ENCODE measurements at places on chromosomes 7 and 10. TPM values are rescaled to one million over a fixed set of nuclear protein-coding genes. Genes with fewer than 3 reads are reported as not detected.
A peak's percentile ranks its signal among the peaks of the same experiment; 100 is the strongest.

RBP3 gene
- total RNA-seq = not detected

OR2A42 gene
- 0.18 TPM for total RNA-seq

C7orf57 gene
- 1.4 TPM for total RNA-seq

BPGM gene
- total RNA-seq = 9.0 TPM

PLAU gene
- total RNA-seq = 0.98 TPM

NPFFR1 gene
- 0.18 TPM for total RNA-seq

NEUROD6 gene
- not detected for total RNA-seq

ELN gene
- 34.9 TPM for total RNA-seq

NXPH1 gene
- total RNA-seq = not detected

HMX2 gene
- not detected for total RNA-seq

CLDN4 gene
- 8.8 TPM for total RNA-seq

ZSCAN25 gene
- 19.4 TPM for total RNA-seq

MYH16 gene
- not detected for total RNA-seq

GRCh38 chr10:75929630-75930161 is 498.3 kb downstream of the LRMDA start:
- no peak for DNase-seq

- no peak for DNase-seq
Measured at GRCh38 chr10:110405380-110405779, 92.3 kb upstream of the DUSP5 start.

- DNase-seq = no peak
Measured at GRCh38 chr10:66804962-66805361, 120.9 kb upstream of the LRRTM3 start.

DNA sequence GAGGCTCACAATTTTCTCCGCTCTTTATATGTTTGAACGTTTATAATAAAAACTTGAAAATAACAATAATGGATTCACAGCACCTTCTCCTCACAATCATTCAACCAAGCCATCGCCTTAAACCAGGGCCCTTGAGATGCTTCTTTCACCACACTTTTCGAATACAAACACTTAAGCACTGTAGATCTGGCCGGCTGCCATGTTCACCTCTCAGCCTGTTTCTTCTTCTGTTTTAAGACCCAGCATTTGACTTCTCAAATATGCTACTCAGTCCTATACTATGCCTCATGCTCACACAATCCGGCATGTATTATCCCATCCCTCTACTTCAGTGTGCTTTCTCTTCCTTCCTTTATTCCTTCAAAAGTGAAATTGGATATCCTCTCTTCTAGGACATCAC is 280.6 kb downstream of the TFEC start:
- no peak for DNase-seq

- DNase-seq = no peak
Measured at GRCh38 chr7:133534816-133535215, 281.9 kb downstream of the EXOC4 start.

GRCh38 chr7:29105752-29106668 is 40.3 kb downstream of the CPVL start:
- DNase-seq = no peak

DNA sequence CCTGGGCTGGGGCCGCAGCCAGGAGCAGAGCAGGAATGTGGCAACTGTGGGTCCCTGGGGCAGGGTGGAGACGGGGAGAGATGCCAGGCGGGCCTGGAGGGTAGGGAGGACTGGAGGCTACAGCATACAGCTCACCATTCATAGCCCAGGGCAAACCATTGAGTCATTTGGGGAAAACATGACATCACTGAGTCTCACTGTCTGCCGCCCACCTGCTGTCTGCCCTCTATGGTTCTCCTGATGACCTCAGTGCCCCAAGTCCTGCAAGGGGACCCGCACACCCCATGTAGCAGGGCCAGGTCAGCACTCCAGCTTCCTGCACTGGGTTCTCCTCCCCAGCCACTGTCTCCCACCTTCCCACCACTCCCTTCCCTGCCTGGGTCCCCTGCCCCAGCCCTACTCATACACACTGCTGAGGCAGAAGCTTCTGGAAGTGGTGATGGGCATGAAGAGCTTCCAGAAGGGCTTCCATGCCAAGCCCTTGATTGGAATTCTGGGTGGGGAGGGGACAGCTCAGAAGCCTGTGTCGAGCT is 10.4 kb downstream of the CHST3 start:
- DNase-seq = peak; percentile 38

DNA sequence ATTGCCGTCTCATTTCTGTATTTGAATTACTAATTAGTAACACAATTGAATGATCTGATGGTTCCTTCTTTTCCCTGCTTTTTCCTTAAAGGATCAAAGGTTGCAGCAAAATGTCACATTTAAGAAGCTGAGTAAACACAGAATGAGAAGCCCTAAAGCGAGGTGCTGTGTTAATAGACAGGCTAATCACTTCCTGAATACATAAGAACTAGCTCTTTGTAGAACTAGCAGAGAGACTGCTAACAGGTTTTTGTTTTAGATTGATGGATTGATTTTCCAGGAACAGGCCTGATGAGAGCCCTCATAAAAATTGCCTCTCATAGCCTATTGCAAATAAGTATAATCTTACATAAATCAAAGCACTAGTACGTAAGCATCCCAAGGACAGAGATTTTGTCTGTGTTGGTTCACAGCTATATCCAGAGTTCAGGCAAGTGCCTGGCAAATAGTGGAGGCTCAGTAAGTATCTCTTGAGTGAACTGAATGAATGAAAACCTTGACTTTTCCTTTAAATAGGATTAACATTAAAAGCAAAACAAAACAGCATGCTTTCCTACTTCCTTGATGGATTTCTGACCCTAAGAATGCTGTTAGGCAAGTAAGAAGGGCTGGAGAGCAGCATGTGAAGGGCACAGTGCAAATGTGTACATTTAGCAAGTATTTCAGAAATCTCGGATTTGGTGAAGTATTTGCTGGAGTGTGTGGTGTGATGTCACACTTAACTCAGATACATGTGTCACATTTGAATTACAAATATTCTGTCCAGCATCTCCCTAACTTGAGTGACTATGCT is 3.3 kb downstream of the TMEM229A start:
- no peak for DNase-seq

DNA sequence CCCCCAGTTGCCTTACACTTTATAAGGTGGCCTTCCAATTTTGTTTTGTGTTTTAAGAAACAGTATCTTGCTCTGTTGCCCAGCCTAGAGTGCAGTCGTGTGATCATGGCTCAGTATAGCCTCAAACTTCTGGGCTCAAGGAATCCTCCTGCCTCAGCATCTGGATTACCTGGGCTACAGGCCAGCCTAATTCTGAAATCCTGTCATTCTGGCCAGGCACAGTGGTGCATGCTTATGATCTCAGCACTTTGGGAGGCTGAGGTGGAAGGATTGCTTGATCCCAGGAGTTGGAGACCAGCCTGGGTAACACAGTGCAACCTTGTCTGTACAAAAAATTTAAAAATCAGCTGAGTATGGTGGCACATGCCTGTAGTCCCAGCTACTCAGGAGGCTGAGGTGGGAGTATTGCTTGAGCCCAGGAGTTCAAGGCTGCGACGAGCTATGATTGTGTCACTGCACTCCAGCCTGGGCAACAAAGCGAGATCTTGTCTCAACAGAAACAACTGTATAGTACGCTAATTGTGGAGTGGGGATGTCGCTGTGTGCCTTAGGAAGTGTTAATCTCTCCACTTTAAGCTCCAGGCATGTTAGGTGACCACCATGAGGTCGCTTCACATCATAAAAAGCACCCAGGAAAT is 24.7 kb upstream of the RBM33 start:
- DNase-seq = no peak

DNA sequence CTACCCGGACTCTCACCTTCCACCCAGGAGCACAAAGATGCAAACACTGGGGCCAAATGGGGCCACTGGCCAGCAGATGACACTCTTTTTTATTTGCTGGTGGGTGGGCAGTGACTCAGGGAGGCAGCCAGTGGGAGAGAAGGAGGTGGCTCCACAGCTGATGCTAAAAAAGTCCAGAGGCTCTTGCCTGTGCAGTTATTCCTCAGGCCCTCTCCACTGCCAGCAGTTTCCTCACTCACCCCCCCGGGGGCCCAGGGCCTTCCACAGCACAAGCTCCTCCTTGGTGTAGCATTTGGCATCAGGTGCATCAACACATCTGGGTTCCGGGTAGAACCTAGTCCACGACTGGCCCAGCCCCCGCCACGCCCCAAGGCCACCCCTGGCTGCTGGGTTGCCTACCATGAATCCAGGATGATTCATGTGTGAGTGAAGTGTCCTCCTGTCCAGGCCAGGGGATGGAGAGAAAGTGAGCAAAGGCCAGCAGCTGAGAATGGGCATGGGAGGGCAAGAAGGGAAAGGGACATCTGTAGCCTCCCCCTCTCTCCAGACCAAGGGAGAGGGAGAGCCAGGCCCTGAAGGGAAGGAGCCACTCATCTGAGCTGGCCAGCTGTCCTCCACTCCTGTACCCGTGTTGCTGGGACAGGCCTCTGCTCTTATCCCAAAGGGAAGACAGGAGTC is 1.7 kb upstream of the KCNH2 start:
- DNase-seq = no peak

- DNase-seq = no peak
Measured at GRCh38 chr7:4523873-4524272, 158.2 kb upstream of the FOXK1 start.

GRCh38 chr10:98370831-98371820 is 43.9 kb downstream of the PYROXD2 start:
- no peak for DNase-seq

DNA sequence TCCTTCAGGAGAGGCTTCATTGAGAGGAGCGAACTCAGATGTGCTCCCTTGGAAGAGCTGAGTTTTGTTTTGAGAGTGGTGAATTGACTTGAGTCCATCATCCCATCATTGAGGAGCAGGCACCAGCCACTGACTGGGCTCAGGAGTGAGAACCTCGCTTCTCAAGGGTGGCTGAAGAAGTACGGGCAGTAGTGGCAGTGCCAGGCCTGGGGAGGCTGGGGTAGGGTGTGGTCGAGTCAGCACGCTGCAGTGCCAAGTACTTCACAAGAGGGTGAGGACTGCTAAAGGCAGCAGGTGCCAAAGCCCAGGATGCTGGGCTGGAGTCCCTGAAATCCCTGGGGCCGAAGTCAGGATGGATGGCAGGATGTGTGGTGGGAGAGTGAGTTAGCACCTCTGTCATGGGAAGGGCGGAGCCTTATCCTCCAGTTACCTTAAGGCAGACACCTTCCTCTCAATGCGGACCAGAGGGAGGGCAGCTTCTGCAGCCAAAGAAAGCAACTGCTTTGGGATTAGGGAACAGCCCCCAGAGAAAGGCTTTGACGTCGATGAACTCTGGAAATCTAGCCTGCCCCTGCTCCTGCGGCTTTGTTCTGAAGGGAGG is 210.3 kb downstream of the CAMK1D start:
- no peak for DNase-seq

GRCh38 chr10:132550366-132551092 is 12.9 kb downstream of the INPP5A start:
- peak; percentile 12 for DNase-seq

- no peak for DNase-seq
Measured at GRCh38 chr10:132980426-132981172, 38.2 kb upstream of the CFAP46 start.

DNA sequence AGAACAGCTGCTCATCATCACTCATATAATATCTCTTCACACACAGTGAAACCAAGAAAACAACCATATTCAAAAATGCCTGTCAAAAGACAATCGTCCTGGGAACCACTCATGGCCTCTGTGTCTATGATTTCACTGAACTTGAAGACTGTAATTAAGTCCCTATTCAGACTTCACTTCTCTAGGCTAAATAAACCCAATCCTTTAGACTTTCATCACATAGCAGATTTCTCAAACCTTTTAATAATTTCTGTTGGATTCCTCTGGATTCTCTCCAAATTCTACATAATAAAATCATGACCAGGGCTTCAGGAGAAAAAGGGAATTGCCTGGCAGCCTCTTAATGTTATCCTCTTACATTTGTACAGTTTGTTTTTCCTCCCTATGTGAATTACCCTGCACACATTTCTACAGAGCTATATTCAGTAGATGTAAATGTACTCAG is 201.1 kb downstream of the LRRN3 start:
- no peak for DNase-seq

- no peak for DNase-seq
Measured at GRCh38 chr7:44985033-44985695, 6.3 kb upstream of the MYO1G start.

- no peak for DNase-seq
Measured at GRCh38 chr7:28382144-28382543, 30.2 kb upstream of the CREB5 start.

- DNase-seq = no peak
Measured at GRCh38 chr10:29127037-29127700, 161.7 kb upstream of the LYZL1 start.

DNA sequence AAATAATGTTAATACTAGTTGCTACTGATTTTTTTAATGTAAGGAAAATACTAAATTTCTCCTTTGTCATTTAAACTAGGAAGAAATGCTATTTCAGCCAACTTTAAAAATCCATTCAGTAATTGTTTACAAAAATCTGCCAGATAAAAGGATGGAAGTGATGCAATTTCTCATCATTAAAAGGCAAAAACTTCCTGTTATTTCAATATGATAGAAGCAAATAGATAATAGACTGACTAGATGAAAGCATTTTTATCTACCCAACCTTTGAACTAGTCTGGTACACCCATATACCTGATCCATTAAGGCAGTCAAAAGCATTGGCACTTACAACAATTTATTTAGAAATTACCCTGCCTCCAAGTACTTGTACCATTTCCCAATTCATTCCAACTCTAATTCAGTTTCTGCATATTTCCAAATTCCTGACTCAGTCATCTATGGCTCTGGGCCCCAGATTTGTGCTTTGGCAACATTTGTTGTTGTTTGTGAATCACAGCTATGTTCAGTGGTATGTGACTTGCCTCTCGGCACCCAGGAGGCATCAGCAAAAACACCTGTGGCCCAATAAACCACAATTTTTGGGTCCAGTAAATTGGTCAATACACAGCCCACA is 482.6 kb upstream of the SEMA3A start:
- DNase-seq = no peak

DNA sequence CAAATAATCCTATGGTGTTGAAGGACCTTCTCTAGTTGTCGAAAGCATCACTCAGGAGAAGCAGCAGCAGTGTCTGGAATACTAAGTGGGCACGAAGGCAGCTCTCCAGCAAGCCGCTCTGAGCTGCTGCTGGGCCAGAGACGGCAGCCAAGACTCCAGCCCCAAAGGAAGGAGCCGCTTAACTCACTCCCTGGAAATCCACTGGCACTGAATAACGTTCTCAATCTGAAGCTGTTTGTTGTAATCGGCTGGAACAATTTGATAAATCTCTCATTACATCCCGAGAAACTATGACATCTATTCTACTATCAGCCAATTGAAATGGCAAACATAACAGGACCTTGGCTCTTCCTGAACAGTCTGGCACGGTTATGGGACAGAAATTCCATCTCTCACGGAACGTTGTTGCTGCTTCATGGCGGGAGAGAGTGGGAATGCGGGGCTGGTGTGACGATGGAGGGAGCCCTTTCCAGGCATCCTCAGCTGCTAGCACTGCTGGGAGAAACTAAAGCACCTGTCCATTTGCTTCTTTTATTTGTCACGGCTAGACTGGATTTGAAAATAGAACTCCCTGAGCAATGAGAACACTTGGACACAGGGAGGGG is 331.5 kb upstream of the RNF32 start:
- no peak for DNase-seq

- no peak for DNase-seq
Measured at GRCh38 chr10:63204667-63205391, 71.7 kb downstream of the NRBF2 start.
